ENCODE measurements at places on chromosomes 4 and X.
A peak's percentile ranks its signal among the peaks of the same experiment; 100 is the strongest.

- no peak for DNase-seq
These were observed 99.1 kb downstream of the TRAPPC11 start for GRCh38 chr4:183758061-183758757.

- no peak for DNase-seq
These were observed 199.1 kb upstream of the NPY2R start for GRCh38 chr4:155009288-155009687.

- DNase-seq = no peak
These were observed 276.1 kb downstream of the PPARGC1A start for GRCh38 chr4:23613782-23614181.

DNA sequence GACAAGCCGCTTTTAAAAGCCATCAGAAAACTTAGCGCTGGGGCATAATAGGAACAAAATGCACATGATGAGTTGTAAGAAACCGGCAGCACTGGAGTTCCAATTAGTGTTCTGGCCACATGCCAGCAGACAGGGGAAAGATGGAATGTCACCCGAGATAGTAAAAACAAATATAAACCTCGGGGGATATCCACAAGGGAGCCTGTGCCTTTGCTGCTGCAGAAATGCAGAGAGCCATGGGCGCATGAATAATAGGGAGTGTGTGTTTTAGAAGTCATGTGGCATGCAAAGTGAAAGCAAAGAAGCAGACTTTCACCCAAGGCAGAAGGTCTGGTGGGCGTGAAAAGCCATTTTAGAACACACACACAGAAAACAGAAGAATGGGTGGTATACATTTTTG is 19.1 kb downstream of the GPRASP3 start:
- DNase-seq = no peak

DNA sequence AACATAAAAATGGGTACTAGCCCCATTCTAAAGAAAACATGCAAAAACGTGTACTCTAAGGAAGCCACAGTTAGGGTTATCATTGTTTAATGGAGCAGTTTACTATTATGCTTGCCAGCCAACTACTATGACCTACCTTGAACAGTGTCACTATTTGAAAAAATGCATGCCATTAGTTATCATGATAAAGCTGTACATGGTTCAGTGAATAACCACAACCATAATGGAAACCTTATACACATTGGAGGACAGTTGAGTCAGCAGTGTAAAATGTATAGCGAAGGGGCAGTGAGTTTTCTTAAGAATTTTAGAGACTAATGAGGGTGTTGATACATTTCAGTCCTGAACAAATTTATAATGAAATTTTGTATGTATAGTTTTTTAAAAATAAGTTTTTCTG is 381.9 kb downstream of the GRXCR1 start:
- no peak for DNase-seq

DNA sequence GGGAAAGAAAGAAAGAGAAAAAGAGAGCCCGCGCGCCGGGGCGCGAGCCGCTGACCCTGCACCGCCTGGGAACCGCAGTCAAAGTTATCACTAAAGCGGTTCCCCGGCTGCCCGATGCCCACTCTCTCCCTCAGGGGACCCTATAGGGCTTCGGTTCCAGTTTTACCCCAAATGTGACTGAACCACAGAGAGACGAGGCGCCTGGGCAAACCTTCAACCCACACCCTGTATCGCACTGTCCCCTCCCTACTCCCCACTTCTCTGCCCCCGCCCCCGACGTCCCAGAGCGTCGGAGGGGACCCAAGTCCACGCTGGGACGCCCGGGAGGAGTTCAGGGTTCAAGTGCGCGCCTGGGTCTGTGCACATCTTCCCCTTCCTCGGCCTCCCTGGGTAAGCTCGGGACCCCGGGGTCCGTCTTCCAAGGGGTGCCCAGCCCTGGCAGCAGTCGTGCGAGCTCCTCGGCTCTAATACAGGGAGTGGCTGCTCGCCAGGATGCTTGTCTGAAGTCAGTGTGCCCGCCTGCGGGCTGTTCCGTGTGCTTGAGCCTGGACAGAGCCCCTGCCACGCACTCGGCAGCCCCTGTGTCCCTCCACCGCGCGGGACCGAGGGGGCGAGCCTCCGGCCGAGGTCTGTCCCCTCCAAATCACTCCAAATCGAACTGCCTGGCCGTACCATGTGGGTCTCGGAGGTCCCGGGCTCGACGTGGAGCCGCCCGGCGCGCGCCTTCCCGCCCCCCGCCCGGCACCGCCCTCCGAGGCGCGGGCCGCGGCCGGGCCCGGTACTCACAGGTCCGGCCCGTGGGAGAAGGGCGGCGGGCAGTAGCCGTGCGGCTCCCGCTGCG is 960 bp downstream of the TRPC3 start:
- no peak for DNase-seq

GRCh38 chr4:13762130-13762529 is 134.6 kb upstream of the BOD1L1 start:
- DNase-seq = no peak

GRCh38 chrX:68894513-68895340 is 65.9 kb downstream of the EFNB1 start:
- peak; percentile 42 for DNase-seq

GRCh38 chr4:178423366-178423765 is 981.1 kb upstream of the AGA start:
- no peak for DNase-seq

DNA sequence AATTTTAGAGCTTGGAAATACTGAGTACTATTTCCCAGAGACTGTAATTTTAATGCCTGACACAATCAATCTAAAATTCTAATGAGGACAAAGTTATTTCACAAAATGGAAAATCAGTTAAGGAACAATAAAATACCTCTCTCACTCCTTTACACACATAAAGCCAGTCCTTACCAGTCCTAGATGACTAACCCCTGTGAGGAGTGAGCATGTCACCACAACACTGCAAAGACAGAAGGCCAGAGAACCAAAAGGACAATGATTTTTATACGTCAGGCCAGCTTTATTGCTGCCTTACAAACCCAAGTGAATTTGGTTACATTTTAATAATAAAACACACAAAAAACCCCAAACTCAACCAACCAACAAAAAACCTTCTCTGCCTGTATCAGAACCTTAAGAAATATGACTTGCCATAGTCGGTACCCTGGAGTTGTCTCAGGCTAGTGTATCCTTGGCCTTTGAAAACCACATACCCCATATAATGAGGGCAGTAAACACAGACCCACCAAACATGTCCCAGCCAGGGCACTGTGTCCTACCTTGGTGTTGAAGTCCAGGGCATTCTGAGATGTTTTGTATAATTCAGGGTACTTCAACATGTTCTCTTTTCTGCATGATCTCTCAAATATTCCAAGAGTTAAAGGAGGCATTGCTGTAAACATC is 57.6 kb downstream of the SHISA3 start:
- no peak for DNase-seq

DNA sequence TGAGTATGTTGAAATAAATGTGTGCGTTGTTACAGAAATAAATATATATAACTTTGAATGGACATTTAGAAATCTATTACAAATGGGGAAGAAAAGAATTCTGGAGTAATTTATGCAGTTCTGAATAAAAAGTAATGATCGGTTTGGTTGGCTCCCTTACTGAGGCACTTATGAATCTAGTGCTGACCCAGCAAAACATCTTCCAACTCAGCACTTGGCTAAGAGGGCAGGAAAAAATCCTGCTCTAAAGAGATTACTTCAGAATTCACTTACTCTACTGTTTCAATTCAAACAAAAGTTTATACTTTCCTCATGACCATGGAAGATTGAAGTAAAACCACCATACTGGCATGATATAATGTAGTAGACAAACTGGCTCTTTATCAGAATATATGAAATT is 123.9 kb upstream of the RXFP1 start:
- no peak for DNase-seq

- DNase-seq = peak; percentile 97
These were observed 41.7 kb downstream of the VSIG4 start for GRCh38 chrX:65997978-65998717.

DNA sequence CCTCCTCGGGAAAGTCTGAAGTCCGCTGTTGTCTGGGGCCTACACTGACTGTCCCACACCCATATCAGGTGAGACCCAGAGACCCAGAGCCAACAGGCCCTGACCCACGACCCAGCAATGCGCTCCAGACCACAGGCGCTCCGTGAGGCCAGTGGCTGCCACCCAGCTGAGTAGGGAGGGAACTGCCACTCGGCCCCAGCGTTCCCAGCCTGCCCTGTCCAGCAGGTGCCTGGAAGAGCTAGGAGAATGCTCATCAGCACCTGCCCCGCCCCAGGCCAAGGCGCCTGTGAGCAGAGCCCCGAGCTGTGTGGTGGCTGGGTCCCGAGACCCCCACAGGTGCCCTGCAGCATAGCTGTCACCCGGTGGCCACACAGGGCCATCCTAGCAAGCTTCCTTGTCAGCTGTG is 2.7 kb downstream of the SPON2 start:
- no peak for DNase-seq

DNA sequence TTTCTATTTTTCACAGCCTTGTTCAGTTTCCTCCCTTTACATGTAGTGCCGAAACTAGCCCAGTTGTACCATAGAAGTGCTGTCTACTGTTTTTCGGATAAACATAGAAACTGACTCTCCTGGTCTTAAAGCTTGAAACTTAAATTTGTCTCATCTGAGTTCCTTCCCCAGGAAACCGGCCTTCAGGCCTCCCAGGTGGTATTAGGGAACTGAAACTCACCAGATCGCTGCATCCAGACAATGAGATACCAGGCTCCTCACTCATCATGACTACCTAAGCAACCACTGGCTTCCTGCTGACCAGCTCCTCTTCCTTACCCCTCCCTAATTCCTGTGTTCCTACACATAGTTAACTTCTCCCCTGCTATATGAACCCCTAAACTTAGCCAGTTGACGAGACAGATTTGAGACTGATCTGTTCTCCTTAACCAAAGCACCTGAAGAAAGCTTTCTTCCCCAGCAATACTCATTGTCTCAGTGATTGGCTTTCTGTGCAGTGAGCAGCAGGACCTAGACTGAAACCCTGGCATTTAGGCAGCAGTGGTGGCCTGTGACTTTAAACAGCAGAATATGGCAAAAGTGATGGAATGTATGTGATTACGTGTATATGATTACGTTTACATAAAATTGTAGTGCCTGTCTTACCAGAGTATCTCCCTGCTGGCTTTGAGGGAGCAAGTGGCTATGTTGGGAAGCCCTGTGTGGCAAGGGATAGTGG is 959.1 kb upstream of the LCORL start:
- peak; percentile 37 for DNase-seq

DNA sequence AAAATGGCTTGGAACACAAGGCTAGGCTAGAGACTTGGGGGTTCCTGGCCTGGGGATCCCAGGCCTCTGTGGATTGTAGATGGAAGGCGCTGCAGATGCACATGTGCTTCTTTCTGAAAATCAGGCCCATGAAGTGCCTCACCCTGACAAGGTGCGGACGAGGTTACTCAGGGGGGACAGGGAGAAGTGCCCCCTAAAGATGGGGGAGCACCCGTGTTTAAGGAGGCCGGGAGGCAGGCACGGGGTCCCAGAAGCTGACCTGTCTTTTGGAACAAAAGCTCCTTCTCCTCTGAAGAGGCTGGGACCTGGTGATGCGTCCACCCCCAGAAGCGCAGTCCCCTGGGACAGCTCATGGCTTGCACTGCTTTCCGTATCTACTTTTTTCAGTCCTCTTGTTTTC is 2.4 kb downstream of the PDZD4 start:
- no peak for DNase-seq

GRCh38 chr4:137375111-137375850 is 157.0 kb downstream of the PCDH18 start:
- DNase-seq = no peak

DNA sequence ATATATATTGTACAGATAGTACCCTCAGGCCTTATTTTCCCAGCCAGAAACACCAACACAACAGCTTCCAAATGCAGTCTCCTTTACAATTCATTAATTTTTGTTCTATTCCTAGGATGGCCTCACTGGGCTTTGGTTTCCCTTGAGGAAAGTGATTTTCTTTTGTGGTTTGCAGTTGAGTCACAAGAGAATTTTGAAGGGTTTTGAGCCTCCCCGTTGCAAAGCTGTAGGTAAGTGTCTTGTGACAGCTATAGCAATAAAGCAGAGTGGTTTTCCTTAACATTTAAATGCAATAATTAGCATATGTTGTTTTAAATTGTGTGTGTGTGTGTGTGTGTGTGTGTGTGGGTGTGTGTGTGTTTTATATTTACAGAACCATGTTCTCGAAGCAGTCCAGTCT is 54.1 kb upstream of the WDR17 start:
- DNase-seq = no peak

DNA sequence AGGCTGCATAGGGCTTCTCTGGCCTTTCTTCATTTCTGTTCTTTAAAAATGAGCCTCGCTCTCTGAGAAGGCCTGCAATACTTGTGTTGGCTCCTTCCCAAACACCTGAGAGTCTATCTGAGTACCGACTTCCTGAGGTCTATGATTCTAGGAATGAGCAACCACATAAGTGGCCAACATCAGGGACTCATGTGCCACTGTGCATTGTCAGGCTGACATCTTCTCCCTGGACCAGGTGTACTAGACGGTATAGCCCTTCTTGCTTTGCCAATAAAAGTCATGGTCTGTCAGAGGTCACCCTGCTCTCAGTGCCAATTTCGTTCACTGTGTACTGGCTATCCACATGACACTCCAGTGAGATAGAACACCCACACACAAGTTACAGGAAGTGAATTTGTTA is 67.4 kb upstream of the EPHA5 start:
- no peak for DNase-seq

DNA sequence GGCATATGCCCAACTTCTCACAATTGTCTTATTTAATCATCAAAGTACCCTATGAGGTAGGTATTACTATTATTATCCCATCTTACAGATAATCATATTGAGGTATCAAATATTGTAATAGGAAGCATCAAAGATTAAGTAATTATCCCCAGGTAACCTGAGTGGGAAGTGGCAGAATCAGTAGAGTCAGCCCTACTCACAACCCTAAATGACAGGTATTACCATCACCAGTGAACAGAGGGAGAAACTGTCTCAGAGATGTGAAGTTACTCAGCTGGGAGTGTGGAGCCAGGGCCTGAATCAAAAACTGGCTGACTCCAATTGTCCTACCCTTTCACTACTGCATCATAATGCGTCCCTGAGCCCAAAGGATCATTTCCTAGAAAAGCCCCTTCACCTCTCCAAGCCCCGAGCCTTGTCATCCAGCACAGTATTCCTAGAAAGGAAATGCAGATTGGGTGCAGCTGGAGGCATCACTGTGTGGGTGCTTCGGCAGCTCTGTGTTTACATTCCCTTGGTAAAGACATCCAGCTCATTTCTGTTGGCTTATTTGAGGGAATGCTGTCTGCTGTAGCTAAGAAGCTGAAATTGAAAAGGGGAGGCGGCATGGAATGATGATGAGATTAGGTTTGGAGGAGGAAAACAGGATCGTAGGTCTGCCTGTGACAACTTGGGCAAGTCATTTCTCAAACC is 72.8 kb downstream of the DHX15 start:
- DNase-seq = no peak

DNA sequence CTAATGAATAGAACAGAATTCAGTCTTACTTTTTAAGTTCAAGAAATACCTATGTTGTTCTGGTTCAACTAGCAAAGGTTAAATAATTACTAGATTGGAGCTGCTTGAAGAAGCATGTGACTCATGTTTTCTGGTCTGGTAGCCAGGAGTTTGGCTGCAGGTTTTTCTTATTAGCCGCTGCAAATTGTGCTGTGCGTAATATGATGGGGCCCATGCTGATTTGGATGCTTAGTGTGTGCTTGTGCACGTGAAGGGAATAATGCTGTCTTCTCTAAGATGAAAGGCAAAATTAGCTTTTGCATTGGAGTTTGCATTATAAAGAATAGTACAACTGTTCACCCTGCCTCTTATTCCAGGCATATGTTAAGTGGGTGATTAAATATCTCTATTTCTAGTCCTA is 219.6 kb downstream of the SNCA start:
- DNase-seq = no peak

Data from NB4 (cell line).